T-cell (primary cell): ENCODE measurements at places on chromosomes 5 and 9.

- no peak for DNase-seq
Observed at GRCh38 chr5:160315968-160316367, 3.6 kb upstream of the CCNJL start.

GRCh38 chr9:85941966-85942912, 1.3 kb downstream of the NAA35 start:
- DNase-seq: no peak

DNA sequence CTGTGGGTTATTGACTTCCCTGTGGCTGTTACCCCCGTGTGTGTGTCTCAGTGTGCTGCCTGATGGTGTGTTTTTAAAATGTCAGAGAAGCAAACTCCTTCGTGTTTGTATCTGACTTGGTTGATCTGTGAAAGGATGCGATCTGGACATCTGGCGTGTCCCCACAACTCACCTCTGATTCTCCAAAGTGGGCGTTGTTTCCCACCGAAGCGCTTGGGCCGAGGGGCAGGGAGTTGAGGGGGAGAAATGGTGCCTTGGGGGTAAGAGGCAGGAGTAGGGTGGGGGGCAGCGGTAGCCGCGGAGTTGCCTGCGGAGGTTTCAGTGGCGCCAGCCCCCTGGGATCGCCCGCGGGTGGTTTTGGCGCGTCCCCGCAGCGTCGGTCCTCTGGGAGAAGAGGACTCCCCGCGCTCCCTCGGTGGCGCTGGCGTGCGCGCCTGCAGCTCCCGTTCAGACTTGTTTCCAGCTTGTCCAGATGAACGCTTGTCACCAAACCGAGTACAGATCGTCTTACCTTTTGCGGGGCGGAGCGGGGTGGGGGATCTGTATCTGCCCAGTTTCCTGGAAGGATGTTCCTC, 1.1 kb downstream of the MAST4 start:
- no peak for DNase-seq

DNA sequence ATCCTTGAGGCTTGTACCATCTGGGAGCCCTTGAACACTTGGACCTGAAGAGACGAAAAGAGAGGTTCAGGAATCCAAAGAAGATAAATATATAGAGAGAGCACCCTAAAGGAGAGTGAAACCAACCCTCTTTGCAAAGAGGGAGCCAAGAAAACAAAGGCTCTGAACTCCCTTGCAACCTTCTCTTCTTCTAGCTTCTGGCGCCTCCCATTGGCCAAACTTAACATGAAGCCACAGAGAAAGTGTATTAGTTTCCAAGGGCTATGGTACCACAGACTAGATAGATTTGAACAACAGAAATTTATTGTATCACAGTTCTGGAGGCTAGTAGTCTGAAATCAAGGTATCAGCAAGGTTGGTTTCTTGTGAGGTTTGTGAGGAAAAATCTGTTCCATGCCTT, 175.1 kb downstream of the HCN1 start:
- no peak for DNase-seq

- DNase-seq: no peak
Observed at GRCh38 chr5:141303756-141304155, at the start of gene SLC25A2. Gene SLC25A2, minus strand, starts transcription at chr5:141304049. Its CDS starts 184 bp downstream, at chr5:141303865.

DNA sequence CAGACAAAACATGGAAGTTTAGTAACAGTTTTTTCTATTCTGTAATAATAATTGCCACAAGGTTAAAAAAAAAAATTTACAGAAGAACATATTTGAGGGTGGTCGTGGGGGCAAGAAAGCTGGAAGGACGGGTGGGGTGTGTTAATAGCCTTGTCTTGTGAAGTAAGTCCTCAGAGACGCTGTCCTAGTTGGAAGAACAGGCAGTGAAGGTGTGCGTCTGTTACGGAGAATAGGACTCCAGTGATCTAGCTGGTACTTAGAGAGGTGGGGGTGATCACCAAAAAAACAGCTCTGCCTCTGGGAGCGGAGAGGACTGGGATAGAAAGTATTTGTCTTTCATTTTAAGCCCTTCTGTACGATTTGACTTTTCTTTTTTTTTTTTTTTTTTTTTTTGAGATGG, 17.7 kb downstream of the ABL1 start:
- no peak for DNase-seq

DNA sequence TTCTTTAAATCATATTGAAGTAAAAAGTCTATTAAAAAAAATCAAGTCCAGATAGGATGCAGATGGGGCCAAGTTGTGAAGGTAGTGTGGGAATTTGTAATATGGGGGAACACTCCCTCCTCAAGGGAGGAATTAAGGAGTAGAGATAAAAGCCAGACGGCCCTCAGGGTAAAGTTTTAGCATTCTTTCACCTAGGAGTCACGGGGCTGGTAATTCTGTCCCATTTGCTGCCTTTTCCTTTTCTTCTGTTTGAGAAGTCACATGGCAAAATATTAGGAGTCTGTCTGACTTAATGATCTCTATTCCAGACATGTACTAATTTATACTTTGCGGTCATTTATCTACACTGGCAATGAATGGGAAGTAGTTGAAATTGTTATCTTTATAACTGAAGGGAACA, 61.9 kb downstream of the SNX24 start:
- no peak for DNase-seq

GRCh38 chr5:110441035-110441434, 285.4 kb downstream of the TMEM232 start:
- no peak for DNase-seq

- no peak for DNase-seq
Observed at GRCh38 chr5:142143878-142144277, 35.3 kb downstream of the NDFIP1 start.

GRCh38 chr5:27011274-27011673, 27.1 kb downstream of the CDH9 start:
- no peak for DNase-seq

DNA sequence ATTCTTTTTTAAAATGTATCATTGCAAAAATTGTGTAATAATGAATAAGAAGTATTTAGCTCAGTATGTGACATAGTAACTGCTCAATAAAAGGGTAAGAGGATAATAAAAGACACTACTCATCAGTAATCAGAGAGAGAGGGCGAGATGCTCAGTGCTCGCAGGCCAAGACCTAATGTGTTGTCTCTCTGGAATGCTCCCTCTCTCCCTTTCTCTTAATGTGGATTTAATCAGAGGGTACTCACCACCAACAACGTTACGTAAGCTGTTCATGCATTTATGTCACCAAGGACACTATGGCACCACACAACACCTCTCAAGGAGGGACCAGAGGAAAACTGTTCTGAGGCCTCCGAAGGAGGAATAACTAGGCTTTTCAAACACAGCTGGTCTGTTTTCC, 42.5 kb downstream of the WHRN start:
- no peak for DNase-seq

DNA sequence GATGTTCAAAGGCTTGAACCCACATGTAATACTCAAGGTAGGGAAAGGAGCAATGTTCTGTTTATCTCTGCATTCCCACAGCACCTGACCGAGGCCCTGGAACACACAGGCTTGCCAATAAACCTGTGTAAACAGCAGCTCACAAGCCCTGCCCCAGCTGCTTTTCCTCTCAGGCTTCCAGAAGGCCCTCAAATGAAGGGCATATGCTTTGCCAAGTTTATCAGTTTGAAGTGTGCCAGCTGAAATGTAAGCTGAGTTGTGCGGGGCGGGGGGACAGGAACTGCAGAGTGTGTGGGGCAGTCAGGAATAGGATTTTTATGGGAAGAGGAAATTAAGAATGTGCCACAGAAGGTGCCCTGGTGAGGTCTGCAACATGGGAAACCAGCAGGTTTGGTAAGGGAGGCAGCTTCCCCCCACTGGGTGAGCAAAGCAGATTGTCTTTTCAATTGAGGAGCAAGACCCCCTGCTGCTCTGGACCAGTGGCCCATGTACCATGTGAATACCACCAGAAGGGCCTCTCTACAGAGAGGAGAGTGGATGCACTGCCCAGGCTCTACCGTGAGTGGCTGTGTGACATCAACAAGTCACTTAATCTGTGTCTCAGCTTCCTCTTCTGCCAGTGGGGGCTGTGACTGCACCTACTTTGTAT, 194.8 kb downstream of the SPOCK1 start:
- no peak for DNase-seq

DNA sequence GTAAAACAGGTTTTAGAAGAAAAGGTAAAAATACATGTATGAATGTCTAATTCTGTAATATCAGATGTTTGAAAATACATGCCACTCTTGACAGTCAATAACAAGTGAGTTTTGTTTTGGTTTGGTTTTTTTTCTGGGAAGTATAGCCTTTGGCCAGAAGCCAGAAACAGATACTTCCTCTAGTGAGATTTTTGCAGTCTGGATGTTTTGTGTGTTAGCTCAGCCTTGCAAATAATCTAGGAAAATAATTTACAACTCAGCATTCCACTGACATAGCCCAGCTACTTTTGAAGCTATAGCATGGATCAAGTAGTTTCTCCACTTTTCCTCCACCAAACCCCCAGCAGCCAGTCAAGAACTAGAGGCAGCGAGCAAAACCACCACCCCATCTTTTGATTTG, 56.7 kb downstream of the SLC1A1 start:
- no peak for DNase-seq

GRCh38 chr9:113665756-113666155, 202.2 kb downstream of the RGS3 start:
- DNase-seq: no peak

- DNase-seq: no peak
Observed at GRCh38 chr5:90131383-90132133, 278.0 kb downstream of the CETN3 start.

GRCh38 chr9:121921444-121921843, 171.7 kb downstream of the TTLL11 start:
- no peak for DNase-seq

DNA sequence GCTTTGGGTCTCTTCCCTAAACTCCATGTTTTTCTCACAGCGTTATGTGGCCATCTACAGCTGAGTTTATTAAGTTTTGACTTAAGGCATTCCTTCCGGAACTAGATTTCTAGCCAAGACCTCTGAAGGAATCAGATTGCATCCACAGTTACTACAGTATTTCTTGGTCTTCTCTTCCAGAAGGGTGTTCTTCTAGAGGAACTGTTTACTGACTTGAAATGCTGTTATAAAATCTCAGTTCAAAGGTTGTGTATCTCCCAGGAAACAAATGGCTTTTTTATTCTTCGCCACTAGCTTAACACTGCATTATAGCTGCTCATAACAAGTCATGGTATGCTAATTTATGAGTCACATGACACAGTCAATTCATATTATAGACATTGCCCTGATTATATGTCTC, 55.3 kb upstream of the RAD23B start:
- no peak for DNase-seq

DNA sequence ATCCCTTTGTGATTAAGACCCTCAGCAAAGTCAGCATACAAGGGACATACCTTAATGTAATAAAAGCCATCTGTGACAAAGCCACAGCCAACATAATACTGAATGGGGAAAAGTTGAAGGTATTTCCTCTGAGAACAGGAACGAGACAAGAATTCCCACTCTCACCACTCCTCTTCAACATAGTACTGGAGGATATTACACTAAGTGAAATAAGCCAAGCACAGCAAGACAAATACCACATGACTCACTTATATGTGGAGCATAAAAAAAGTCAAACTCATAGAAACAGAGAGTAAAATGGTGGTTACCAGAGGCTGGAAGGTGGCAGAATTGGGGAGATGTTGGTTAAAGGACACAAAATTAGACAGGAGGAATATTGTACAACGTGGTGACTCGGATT, 118.1 kb upstream of the NFIL3 start:
- DNase-seq: no peak

GRCh38 chr5:132054697-132055440, 5.6 kb upstream of the IL3 start:
- DNase-seq: no peak

- DNase-seq: no peak
Observed at GRCh38 chr5:136656811-136657210, 291.5 kb upstream of the TRPC7 start.

DNA sequence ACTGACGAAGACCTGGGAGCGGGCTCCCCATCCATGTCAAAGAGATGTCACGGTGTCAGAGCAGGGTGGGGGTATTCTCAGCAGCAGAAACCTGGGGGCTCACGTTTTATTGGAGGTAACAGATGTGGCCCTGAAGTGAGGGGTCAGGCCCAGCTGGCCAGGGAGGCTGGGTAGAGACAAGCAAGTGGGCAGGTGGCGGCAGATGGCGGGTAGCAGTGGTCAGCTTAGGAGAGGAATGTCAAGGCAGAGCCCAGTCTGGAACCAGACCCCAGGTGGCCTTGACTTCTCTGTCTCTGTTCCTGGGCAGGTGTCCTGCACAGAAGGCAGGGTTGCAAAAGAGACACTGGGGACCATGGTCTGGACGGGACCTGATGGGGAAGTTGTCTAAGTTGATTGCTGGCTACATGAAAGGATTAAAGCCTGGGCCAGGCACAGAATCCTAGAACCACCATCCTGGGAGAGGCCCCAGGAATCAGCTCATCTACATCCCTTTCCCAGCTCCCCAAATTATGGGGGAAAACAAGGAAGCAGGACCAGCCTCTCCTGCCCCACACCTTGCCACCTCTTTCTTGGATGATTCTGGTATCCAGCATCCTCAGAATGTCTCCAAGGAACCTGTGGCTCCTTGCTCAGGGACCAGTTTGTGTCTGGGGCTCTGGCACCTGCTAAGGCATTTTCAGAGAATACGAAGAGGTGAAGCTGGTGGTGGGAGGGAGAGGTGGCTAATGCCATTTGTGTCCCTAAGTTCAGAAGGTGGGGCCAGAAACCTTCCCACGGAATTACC, 72.5 kb downstream of the AMBP start:
- DNase-seq: no peak

DNA sequence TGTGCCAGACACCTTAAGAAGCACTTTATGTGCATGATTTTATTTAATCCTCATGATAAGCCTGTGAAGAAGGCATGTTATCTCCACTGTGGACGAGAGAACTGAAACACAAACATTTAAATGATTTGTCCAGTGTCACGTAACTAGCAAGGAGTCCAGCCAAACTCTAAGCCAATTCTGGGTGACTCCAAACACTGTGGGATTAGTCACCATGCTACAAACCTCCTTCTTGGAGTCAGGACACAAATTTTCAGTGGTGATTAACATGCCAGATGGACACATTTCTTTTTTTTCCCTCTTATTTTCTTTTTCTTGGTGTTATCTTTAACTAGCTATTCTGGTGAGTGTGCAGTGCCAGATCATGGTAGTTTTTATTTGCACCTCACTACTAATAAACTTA, 316.8 kb downstream of the NDUFS4 start:
- DNase-seq: no peak

- no peak for DNase-seq
Observed at GRCh38 chr5:170426149-170426767, 37.1 kb upstream of the KCNMB1 start.

GRCh38 chr9:3507395-3508077, 18.3 kb downstream of the RFX3 start:
- DNase-seq: no peak

DNA sequence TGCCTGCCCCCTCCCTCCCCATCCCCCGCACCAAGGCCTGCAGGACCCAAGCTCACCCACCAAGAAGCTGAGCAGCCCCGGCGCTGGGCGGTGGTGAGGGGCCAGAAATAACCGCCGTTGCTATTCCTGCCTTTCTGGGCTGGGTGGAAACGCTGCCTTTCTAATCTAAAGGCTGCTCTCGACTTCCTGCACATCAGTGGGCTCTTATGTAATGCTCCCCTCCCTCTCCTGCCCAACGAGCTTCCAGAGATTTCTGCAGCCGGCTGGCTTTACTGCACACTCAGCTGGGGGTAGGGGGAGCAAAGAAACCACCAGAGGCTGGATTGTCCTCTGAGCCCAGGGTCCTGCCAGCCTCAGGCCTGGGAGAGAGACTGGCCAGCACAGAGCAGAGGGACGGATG, 6.9 kb upstream of the EGR1 start:
- no peak for DNase-seq

- no peak for DNase-seq
Observed at GRCh38 chr9:20512106-20512505, 110.2 kb downstream of the MLLT3 start.

GRCh38 chr9:76452839-76453238, 6.1 kb upstream of the GCNT1 start:
- no peak for DNase-seq
